ENCODE measurements at places on chromosomes 5 and 9. TPM values are rescaled to one million over a fixed set of nuclear protein-coding genes. Genes with fewer than 3 reads are reported as not detected.
A peak's percentile ranks its signal among the peaks of the same experiment; 100 is the strongest.

Gene PCDHB6
- not detected for total RNA-seq

Gene TTLL11
- 1.3 TPM for total RNA-seq

Gene SLC23A1
- total RNA-seq: 0.43 TPM

Gene RFX3
- total RNA-seq: 12.5 TPM

Gene AGXT2
- total RNA-seq: not detected

Gene NDUFS4
- 52.2 TPM for total RNA-seq

Gene UBE2D2
- total RNA-seq: 289 TPM

Gene CNTNAP3
- not detected for total RNA-seq

Gene C5
- total RNA-seq: 2.3 TPM

Gene DEPDC1B
- 34.2 TPM for total RNA-seq

GRCh38 chr5:177220576-177220975 is 82.9 kb downstream of the RAB24 start:
- H3K4me1 ChIP-seq: peaks cover 27% of the 10 kb centered on the region
- no peaks in the 10 kb centered on the region for H3K27me3 ChIP-seq
- DNase-seq: no peak
- no peak overlapping the region for H3K27ac ChIP-seq
- H3K4me3 ChIP-seq: no peak overlapping the region
- H3K36me3 ChIP-seq: peaks cover 25% of the 10 kb centered on the region

DNA sequence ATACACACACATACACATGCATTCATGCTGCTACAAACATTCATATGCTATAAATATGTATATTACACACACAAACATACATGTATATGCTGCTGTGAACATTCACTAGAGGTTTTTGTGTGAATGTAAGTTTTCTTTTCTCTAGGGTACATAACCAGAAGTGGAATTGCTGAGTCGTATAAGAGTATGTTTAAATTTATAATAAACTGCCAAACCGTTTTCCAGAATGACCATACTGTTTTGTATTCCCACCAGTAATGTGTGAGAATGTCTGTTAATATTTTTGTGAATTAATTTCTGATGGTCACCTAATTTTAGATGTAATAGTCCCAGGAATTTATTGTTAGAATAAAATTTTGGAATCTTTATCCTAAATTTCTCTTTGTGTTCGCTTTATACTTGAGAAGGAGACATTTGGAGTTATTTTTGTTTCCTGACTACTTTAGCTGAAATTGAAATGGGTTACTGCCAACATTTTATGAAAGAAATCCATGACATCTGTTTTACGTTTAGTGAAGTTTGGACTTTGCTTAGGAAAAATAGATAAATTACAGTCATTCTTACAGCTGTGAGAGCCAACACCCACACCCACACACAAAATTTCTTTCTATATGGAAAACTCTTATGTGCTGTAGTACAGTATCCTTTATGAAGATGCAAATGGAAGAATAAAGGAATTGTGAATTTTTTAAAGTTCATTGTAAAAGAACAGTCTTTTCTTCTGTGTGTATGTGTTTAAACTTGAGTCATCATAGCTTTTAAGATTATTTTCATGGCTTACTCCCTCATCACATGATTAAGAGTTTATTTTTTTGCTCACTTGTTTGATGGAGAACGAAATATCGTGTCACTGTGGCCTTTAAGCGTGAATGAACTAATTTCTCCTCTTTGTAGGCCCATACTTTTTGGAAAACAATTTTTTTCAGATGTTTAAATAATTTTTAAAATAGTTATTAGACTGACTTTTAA is 24.3 kb downstream of the CENPP start:
- H3K27me3 ChIP-seq: no peaks in the 10 kb centered on the region
- peaks cover 42% of the 10 kb centered on the region for H3K36me3 ChIP-seq
- no peak for DNase-seq
- peaks cover 4% of the 10 kb centered on the region for H3K4me1 ChIP-seq
- H3K27ac ChIP-seq: no peak overlapping the region

DNA sequence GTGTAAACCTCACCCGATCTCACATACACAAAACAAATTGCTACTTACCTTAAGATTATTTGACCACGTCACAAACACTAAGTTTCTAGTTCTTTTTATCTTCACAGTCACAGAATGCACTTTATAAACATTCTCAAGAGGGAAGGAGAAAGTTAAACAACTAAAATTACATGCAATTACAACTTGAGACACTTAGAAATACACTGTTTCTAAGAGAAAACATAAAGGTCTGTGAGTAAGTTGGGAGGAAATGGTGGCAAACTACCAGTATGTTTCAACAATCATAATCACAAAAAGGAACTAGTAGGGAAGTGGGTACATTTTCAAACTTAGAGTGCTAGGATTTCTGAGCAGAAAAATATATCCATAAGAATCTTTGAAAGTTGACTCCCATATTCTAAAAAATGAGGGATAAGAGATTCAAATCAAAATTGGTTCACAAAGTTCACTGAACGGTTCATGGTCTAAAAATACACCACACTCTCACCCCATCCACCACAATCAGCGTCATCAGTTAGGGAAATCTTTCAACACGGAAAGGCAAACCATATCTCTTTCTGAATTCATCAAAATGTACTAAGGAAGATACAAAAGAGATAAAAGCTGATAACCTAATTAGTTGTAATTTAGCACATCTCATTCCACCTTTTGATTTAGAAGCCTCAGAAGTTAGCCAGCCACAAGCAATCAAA is 182.6 kb downstream of the BNC2 start:
- H3K27ac ChIP-seq: no peak overlapping the region
- H3K4me3 ChIP-seq: no peak overlapping the region
- no peaks in the 10 kb centered on the region for H3K27me3 ChIP-seq
- H3K4me1 ChIP-seq: no peaks in the 10 kb centered on the region
- no peaks in the 10 kb centered on the region for H3K36me3 ChIP-seq

DNA sequence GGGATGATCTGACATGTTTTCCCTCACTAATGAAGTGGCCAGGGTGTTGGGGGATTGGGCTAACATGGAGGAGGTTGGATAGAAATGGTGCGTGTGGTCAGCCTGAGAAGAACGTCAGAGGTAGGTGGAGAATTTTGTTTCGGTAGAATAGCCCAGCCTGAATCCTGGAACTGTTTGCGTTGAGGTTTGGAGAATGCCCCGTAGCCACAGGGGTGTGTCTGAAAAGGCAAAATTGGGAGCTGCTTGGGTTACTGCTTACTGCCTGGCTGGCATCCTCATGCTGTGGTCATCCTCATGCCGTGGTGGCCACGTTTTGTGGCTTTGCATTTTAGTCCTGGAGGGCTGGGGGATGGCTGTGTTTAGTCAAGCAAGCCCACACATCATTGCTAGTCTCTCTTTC is 236.9 kb downstream of the GOLPH3 start:
- no peaks in the 10 kb centered on the region for H3K4me1 ChIP-seq
- H3K36me3 ChIP-seq: no peaks in the 10 kb centered on the region
- H3K27me3 ChIP-seq: no peaks in the 10 kb centered on the region
- no peak overlapping the region for H3K4me3 ChIP-seq
- DNase-seq: no peak
- H3K27ac ChIP-seq: no peak overlapping the region

DNA sequence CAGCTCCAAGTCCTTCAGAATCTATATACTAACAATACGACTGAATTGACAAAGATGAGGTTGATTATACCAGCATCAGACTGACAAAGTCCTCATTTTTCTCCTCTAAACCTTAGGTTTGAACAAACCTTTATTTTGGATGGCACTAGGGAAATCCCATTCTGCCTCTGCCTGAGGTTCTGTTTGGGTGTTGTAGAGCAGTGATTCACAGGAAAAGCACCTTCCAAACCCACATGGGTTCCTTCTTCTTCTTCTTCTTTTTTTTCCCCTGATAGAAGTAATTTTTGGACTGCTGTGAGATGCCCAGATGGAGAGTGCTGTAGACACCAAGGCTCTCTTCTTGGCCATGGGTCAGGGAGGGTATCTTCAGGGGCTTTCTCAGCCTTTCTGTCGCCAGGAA is 164.9 kb upstream of the PAPPA start:
- no peak overlapping the region for H3K27ac ChIP-seq
- H3K27me3 ChIP-seq: no peaks in the 10 kb centered on the region
- H3K36me3 ChIP-seq: no peaks in the 10 kb centered on the region
- no peaks in the 10 kb centered on the region for H3K4me1 ChIP-seq
- no peak for DNase-seq
- H3K4me3 ChIP-seq: no peak overlapping the region

- DNase-seq: no peak
- H3K27ac ChIP-seq: no peak overlapping the region
- no peaks in the 10 kb centered on the region for H3K4me1 ChIP-seq
Measured at GRCh38 chr9:100575765-100576386, 2.0 kb upstream of the CAVIN4 start.

DNA sequence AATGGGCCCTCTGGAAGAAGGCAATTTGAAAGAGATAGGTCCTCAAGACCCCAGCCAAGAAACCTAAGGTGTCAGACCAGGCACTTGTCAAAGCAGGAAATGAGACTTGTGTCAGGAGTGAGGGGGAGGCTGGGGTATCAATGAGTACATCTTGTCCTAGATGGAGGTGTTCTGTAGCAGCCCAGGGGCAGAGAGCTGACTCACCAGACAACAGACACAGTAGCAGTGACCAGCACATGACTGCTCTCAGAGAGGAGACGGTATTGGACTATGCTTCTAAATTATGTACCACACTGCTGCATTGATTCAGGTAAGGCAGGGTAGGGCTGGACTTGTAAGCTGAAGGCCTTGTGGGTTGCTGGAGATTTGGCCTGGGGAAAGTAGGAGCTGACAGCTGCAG is 551.2 kb upstream of the KLF4 start:
- H3K4me3 ChIP-seq: no peak overlapping the region
- DNase-seq: no peak
- H3K27ac ChIP-seq: no peak overlapping the region
- H3K4me1 ChIP-seq: no peaks in the 10 kb centered on the region
- H3K36me3 ChIP-seq: no peaks in the 10 kb centered on the region

DNA sequence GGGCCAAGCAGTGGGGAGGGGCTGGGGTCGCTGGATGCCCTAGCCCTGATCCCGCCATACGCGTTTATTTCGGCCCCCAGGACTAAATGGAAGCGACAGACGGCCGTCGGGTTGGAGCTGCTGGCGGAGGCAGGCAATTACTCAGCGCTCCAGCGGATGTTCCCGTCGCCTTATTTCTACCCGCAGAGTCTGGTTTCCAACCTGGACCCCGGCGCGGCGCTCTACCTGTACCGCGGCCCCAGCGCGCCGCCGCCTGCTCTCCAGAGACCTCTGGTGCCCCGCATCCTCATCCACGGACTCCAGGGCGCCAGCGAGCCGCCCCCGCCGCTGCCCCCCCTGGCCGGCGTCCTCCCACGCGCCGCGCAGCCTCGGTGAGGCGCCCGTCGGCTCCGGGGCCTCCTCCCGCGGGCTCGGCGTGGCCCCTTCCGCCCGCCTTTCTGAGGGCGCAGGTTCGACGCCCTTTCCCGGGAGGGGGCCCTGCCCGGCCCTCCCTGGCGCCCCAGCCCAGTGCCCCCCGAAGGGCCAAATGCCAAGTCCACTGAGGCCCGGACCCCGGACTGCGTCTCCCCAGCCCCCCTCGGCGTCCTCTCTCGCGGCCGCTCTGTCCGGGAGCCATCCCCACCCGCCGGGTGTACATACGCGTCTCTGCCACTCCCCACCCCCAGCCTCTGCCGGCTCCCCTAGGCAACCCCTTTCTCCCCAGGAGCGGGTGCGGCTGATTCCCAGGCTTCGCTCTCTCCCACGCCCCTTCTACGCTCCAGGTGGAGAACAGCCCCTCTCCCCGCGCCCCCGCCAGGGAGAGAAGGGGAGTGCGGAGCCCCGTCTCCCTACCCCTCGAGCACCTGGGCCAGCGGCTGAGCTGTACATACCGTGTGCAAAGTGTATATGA is 7.0 kb downstream of the BARHL1 start:
- peaks cover 5% of the 10 kb centered on the region for H3K4me1 ChIP-seq
- H3K27me3 ChIP-seq: peaks cover 49% of the 10 kb centered on the region
- H3K36me3 ChIP-seq: peaks cover 8% of the 10 kb centered on the region
- H3K4me3 ChIP-seq: no peak overlapping the region

GRCh38 chr5:90866915-90867731 is 308.5 kb downstream of the ADGRV1 start:
- H3K4me1 ChIP-seq: peaks cover 11% of the 10 kb centered on the region
- peaks cover 17% of the 10 kb centered on the region for H3K27me3 ChIP-seq
- H3K36me3 ChIP-seq: no peaks in the 10 kb centered on the region
- DNase-seq: no peak

GRCh38 chr5:126449751-126450271 is 26.6 kb downstream of the GRAMD2B start:
- H3K4me1 ChIP-seq: peaks cover 82% of the 10 kb centered on the region
- peaks cover 24% of the 10 kb centered on the region for H3K36me3 ChIP-seq
- H3K4me3 ChIP-seq: peak overlapping the region; percentile 79
- no peaks in the 10 kb centered on the region for H3K27me3 ChIP-seq
- peak overlapping the region; percentile 100 for H3K27ac ChIP-seq

DNA sequence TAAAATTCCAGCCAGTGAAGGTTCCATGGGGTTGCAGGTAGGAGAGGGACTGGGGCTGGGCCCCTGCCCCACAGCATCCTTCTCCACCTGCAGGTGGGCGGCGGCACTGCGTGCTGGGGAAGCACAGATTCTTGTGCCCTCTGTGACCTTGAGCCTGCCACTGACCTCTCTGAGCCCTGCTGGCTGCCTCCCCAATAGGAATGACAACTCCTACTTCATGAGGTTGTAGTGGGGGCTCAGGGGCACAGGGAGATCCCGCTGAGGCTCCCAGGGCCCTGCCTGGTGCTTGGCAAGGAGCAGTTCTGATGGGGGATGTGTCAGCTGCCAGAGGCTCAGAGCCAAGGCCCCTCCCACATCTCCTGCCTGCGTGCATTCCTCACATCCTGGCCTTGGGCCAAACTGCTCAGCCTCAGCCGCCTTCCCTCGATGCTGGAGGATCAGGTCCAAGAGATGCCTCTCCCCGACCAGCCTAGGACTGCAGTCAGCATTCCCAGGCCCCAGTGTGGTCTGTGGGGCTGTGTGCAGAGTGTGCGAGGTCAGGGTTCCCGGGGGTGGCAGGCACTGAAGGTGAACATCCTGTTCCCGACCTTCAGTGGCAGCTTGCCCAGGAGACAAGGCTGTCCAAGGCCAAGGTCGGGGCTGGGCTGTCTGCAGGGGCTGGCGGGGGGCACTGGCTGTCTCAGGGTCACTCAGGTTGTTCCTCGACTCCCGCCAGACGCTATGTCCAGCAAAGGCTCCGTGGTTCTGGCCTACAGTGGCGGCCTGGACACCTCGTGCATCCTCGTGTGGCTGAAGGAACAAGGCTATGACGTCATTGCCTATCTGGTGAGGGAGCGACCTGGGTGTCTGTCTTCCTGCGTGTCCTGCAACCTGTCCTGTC is 7.0 kb downstream of the ASS1 start:
- DNase-seq: peak; percentile 63
- no peak overlapping the region for H3K4me3 ChIP-seq
- H3K27me3 ChIP-seq: peaks cover 11% of the 10 kb centered on the region

- H3K36me3 ChIP-seq: no peaks in the 10 kb centered on the region
- H3K4me1 ChIP-seq: no peaks in the 10 kb centered on the region
- no peaks in the 10 kb centered on the region for H3K27me3 ChIP-seq
- no peak overlapping the region for H3K4me3 ChIP-seq
- no peak for DNase-seq
- H3K27ac ChIP-seq: no peak overlapping the region
Measured at GRCh38 chr9:116450378-116451139, 236.5 kb upstream of the TRIM32 start.

DNA sequence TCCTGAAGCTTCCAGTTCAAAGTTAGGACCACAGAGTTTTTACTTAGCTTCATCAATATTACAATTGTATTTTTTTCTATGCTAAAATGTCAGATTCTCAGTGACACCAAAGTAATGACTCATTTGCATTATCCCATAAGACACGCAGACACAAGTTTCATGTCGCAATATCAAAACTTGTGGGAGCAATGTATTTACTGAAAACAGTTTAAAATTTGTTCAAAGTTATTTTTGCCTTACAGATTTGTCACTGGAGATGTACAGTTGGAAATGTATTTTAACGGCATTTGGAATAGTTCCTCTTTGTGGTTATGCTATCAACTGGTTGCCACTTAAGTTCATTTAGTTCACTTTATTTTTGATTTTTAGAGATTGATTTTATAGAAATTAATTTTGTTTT is 36.2 kb upstream of the DAP start:
- H3K36me3 ChIP-seq: no peaks in the 10 kb centered on the region
- H3K4me1 ChIP-seq: peaks cover 4% of the 10 kb centered on the region
- H3K27ac ChIP-seq: no peak overlapping the region
- H3K27me3 ChIP-seq: peaks cover 17% of the 10 kb centered on the region

Data from activated CD4-positive, alpha-beta T cell treated with anti-CD3 and anti-CD28 coated beads for 36 hours (primary cell).